ENCODE measurements at places on chromosomes 11 and 22.

DNA sequence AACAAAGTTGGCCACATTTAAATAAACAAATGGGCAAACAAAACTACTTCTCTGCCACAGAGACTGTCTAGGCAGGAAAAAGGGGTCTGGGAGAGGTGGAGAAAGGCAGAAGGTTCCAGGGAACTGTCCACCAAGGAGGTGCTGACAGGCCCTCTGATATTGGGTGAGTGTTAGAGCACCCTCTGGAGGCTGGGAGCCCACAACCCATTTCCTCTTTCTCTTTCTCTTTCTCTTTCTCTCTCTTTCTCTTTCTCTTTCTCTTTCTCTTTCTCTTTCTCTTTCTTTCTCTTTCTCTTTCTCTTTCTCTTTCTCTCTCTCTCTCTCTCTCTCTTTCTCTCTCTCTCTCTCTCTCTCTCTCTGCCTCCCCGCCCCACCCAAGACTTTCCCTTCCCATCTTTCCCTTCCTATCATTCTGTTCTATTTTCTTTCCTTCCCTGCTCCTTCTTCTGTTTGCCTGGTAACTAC lies 912.8 kb downstream of the DLG2 start:
- DNase-seq: no peak

DNA sequence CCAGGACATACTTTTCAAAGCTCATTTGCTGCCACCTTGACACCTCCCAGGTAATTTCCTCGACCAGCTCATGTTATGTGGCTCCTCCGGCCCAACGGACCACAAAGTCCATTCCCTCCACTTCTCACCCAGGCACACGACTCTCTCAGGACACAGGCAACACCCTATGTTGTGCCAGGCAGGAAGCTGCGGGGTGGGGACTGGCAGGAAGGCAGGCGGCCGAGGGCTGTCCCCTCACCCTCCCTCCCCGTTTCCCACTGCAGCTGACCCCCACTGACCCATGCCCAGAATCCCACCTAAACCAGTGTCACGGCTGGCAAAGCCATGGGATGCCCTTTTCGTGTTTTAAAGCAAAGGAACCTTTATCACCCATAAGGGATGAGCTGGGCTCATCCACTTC lies 20.8 kb downstream of the CELSR1 start:
- no peak for DNase-seq

- no peak for DNase-seq
These were observed 15.7 kb downstream of the LRP4 start for GRCh38 chr11:46902694-46903093.

DNA sequence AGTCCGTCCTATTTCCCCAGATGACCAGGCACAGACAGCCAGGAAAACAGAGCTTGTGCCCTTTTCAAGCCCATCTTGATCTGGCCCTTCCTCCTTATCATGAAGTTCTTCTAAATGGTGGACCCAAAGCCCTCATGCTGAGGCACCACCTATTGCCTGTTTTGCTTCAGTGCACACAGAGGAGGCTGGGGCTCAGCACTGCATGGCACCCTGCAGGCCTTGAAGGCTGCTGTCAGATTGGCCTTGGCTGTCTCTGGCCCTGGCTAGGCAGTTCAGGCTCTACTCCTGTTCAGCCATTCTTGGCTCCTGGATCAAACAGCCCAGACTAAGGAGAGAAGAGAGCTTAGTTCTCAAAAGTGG lies 49.2 kb downstream of the OTOG start:
- no peak for DNase-seq

DNA sequence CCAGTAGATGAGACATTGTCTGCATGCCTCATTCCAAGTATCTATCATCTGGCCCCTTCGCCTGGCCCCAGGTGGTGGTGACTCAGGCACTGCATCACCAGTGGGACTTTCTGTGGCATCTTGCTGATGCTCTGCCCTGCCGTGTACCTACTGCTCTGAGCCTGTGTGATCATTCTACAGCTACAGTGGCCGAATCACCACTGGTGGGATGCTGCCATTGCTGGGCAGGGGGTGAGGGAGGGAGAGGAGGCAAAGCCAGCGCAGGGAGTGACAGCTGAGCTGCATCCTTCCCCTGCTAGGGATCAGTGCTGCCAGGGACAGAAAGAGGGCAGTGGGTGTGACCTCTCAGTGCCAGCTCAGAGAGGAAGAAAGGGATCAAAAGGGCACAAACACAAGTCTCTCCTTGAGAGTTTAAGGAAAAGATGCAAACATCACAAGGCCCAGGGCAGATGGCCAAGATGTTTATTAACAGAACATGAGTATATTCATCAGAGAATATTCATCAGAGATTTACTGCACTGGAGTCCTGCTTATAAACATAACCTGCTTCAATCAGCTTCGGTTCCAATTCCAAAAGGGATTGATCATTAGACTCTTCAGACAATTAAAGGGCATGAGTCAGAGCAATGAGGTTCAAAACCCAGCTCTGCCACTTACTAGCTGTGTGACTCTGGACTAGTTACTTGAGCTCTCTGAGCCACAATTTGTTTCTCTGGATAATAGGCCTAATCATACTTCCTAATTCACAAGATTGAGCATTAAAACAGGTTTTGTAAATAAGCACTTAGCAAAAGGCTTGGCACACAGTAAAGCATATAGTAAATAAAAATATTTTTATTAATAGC lies 109.8 kb downstream of the NAT10 start:
- no peak for DNase-seq

DNA sequence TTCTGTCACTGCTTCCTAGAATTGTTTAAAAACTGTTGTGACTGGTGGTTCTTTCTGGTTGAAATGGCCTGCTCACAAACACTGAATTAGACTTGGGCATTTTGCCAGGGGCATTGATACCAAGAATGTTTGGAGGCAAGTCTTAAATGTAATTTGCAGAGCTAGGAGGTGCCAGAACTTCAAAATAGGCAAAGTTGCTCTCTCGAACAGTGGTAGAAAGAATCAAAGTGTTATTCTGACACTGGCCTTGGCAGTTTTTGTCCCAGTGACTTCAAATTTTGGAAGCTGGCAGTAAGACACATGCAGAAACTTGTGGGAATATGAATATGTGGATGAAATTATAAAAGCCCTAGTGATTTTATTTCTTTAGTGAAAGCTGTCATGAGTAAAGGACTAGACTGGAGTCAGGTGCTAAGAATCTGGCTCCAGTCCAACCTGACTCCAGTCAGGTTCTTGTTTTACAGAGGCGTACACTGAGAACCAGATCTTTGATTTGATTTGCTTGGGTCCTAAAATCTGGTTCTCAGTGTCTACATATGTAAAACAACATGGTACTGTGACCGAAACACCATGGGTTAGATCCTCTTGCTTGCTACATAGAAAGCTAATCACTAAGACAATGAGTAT lies 20.9 kb downstream of the SVIP start:
- DNase-seq: no peak

GRCh38 chr11:126310200-126310991 lies 6.5 kb downstream of the DCPS start:
- DNase-seq: peak; percentile 33

DNA sequence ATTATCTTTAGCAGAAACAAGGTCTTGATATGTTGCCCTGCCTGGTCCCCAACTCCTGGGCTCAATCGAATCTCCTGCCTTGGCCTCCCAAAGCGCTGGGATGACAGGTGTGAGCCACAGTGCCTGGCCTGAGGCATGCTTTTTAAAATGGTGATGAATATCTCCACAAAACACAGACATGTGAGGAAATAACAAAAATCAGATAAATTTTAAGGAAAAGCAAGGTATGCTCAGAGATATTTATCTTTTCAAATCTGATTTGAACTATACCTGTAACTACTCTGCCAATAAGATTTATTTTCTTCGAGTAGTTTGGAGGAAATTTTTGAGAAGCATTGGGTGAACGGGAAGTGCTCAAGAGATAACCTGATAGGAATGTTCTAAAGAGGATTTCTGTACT lies 35.9 kb upstream of the MMP20 start:
- no peak for DNase-seq

DNA sequence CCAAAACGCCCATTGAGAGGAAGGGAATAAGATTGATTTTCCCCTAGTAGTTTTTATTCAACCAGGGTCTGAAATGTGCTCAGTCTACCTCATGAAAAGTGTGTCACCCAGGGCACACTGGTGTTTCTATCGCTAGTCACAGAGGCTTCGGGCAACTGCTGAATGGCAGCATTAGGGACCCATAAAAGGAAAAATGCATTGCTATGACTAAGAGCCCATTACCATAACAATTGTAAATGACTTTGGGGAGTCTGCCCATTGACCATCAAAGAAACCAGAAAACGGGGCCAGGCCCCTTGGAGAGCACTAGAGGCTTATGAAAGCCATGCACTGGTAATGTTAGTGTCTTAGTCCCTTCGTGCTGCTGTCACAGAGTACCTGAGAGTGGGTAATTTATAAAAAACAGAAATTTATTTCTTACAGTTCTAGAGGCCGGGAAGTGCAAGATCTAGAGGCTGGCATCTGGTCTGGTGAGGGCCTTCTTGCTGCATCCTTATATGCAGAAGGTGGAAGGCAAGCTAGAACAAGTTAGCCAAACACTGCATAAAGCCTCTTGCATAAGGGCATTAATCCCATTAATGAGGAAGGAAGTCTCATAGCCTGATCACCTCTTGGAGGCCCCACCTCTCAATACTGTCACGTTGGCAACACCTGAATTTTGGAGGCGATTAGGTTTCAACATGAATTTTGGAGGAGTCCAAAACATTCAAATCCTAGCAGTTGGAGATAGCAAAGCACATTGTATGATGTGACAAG lies 306.7 kb downstream of the ST3GAL4 start:
- DNase-seq: no peak

DNA sequence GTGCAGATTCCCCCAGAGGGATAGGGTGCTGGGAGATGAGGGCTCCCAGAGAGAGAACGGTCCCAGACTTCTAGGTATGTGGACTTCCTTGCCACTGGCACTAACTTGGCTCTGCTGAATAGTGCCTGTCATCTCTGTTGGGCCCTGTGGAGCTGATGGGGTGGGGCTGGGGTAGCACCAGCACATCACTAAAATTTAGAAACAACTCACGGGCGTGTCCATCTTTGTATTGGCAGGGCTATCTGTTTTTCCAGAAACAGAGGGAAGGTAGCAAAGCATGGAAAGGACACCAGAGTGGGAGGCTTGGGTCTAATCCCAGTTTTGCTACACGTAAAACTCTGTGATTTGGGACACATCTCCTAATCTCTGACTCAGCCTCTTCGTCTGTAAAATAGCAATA lies 25.8 kb downstream of the SWAP70 start:
- DNase-seq: no peak

GRCh38 chr11:121723246-121723741 lies 270.5 kb upstream of the SORL1-AS1 start:
- peak; percentile 15 for DNase-seq

GRCh38 chr11:19891022-19891421 lies 178.4 kb downstream of the NAV2 start:
- no peak for DNase-seq

GRCh38 chr11:133526790-133527189 lies 5.5 kb downstream of the OPCML start:
- DNase-seq: no peak

GRCh38 chr11:39327302-39327701 lies 2132.2 kb downstream of the LRRC4C start:
- no peak for DNase-seq

DNA sequence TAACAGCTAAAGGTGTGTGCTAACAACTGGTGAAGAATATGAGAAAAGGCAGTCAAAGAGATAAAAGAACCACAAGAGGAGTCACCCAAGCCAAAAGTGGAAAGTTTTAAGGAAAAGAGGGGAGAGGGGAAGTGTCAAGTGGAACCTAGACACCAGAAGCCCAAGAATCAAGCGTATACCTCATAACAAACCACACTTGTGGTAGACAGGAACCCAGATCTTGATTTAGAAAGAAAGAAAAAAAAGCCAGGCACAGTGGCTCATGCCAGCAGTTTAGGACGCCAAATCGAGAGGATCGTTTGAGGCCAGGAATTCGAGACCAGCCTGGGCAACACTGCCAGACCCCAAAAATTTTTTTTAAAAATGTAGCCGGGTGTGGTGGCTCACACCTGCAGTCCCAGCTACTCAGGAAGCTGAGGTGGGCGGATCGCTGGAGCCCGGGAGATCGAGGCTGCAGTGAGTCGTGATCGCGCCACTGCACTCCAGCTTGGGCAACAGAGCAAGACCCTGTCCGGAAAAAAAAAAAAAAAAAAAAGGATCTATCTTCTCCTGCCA lies 877 bp downstream of the SLC25A17 start:
- no peak for DNase-seq

GRCh38 chr11:74605403-74605802 lies 13.0 kb downstream of the POLD3 start:
- no peak for DNase-seq

GRCh38 chr11:61004761-61005181 lies 33.3 kb downstream of the CD6 start:
- DNase-seq: no peak

GRCh38 chr11:69002110-69002569 lies 10.9 kb downstream of the MRGPRF start:
- DNase-seq: no peak

GRCh38 chr22:36540867-36541642 lies 12.1 kb upstream of the EIF3D start:
- DNase-seq: no peak

DNA sequence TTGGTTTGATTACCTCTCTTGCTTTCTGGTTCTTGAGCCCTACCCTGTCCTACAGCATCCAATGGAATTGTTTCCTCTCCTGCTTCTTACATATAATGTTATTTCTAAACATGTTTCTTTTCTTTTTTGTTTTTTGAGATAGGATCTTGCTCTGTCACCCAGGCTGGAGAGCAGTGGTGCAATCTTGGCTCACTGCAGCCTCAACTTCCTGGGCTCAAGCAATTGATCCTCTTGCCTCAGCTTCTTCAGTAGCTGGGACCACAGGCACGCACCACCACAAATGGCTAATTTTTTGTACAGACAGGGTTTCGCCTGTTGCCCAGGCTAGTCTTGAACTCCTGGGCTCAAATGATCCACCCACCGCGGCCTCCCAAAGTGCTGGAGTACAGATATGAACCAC lies 105.9 kb downstream of the SGSM3 start:
- no peak for DNase-seq

Measured in thoracic aorta (tissue), 2 donors.